T-helper 17 cell (primary cell): ENCODE measurements at places on chromosomes 3 and 15.

DNA sequence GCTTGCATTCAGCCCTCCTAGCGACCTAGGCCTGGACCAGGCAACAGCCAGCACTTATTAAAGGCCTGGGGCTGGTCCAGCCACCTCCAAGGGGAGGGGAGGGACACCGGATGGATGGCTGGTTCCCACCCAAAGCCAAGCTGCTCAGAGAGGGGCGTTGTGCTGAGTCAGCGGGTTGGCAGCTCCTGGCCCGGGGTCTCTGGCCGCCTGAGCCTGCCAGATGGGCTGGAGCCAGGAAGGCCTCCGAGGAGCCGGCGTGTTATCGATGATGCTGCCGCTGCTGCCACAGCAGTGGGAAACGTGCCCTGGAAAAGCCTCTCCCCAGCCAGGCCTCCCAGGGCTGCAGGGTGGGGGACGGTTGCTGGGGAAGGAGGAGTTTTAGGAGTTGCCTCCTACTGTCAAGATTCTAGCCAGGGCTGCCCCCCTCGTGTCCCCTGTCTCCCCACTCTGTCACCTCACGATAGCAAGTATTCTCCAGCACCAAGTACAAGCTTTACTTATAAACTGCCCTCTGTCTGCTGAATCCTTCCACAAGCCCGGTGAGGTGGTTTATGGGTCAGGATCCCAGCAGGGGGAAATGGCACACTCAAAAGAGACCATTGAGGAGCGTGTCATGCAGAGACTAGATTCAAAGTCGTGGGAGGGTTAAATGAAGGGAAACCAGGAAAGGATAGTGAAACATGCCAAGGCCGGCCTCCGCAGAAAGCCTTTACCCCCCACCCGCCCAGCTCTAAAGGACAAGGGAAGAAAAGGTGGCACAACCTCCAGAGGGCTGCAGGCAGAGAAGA, 43.2 kb upstream of the TSEN2 start:
- no peak for DNase-seq

DNA sequence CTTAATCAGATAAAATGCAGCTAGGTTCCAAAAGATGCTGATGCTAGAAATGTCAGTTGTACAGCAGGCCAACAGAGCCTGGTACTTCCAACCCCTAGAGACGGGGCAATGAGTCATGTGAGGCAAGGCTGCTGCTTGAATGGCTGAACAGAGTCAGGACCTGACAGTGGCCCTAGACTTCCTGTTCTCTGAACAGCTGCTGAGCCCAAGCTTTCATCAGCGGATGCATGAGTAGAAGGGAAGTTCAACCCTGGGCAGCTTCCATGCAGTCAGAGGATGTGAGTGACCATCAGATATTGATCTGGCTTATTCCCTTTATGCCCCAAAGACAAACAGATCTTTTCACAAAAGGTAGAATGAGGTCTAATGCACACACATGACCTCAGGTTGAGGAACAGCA, 282.9 kb upstream of the COL8A1 start:
- no peak for DNase-seq

GRCh38 chr3:134277066-134277660, 26.5 kb upstream of the RYK start:
- DNase-seq, result no peak

DNA sequence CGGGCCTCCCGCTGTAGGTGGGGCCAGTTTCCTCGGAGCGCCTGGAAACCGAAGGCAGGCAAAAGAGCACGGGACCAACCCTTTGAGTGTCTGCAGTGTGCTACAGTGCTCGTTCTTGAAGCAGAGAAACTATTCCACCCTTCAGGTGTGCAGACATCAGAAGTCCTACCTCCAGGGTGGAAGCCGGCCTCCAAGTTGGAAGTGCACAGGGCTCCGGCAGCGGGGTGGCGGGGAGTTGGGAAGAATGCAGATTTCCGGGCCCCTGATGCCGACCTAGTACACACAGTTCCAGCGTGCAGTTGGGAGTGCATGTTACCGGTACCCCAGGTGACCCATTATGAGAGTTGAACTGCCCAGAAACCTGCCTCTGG, 3.0 kb downstream of the KLF13 start:
- DNase-seq, result no peak

GRCh38 chr3:167830007-167830406, 94.5 kb downstream of the SERPINI1 start:
- DNase-seq, result no peak

- DNase-seq, result no peak
Observed at GRCh38 chr3:114384558-114384903, 90.7 kb downstream of the TIGIT start.

- DNase-seq, result no peak
Observed at GRCh38 chr3:52874864-52875587, 22.3 kb downstream of the STIMATE start.

DNA sequence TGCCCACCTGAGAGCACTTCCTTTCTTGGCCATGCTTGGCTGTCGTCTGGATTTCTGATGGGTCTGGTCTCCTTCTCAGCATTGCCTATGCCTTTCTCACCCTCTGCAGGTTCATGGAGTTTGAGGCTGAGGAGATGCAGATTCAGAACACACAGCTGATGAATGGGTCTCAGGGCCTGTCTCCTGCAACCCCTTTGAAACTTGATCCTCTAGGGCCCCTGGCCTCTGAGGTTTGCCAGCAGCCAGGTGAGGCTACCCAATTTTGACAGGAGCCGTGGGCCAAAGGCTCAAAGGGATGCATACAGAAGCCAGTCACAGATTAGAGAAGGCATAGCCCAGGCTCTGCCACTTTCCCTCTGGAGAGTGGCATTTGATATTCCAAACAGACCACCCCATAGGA, 10.5 kb downstream of the NUTM1 start:
- no peak for DNase-seq

- DNase-seq, result no peak
Observed at GRCh38 chr15:98395974-98396610, 252.2 kb upstream of the IGF1R start.

- no peak for DNase-seq
Observed at GRCh38 chr15:66614951-66615760, 49.4 kb upstream of the LCTL start.

DNA sequence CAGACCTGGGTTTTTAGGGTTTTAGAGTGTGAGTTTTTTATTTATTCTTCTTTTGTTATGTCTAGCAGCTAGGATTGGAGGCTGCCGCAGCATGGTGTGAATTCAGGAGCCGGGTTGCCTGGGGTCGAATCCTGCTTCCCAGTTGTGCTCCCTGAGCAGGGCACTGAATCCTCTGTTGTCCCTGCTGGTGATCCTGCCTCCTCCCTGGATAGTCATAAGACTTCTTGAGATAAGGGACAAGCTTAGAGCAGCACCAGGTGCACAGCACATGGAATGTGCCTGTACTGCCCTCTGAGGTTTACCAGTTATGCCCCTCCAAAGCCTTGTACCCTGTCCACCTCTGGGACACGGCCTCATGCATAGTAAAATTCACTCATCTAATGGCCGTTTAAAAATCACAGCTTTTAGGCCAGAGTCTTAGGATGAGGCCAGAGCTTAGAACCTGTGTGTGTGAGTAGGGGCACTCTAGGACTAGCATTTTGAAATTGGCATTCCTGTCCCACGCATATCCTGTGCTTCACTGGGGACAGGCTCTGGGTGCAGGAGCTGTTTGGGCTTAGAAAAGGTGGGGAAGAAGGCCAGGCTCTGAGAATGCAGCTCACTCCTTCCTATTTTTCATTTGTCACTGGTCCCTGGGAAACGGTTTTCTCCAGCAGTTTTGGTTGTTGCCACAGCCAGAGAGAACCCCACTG, 47.7 kb downstream of the CHCHD6 start:
- no peak for DNase-seq

DNA sequence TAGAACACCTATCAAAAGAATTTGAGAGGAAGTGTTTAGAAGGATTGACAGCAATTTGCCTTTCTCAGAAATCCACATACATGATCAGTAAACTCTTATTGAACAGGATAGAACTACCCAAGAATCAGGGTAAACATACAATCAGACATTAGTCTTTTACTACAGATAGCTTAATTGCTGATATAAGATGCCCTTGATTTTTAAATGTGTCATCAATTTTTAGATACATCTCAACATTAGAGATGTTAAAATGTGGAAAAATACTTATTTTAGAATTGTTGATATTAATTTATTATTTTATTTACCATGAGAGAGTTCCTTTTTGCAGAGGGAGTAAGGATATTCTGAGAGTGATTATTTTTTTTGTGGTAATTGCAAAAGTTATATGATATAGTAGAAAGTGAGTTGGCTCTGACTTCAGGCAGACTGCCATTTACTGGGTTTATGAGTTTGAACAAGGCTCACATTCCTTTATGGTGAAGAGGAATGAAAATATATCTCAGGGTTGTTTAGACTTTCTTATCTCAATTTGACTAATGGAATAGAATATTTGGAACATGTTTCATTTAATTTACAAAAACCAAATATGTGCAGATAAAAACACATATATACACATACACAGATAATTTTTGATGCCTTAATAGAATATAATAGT, 302.8 kb upstream of the GOLIM4 start:
- DNase-seq, result no peak

DNA sequence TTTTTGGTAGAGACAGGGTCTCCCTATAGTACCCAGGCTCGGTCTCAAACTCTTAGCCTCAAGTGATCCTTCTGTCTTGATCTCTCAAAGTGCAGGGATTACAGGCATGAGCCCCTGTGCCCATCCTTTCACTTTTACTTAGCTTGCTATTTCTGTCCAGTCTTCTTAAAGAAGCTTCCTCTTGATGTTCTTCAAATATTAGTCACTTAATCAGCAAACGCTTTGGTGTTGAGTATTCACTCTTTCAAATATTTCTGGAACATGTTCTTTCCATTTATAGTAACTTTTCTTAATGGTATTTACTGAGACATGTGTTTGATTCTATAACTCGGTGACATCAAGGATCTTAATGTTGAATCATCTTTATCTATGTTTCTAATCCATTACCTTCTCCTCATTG, 122.1 kb downstream of the CNTN6 start:
- no peak for DNase-seq

DNA sequence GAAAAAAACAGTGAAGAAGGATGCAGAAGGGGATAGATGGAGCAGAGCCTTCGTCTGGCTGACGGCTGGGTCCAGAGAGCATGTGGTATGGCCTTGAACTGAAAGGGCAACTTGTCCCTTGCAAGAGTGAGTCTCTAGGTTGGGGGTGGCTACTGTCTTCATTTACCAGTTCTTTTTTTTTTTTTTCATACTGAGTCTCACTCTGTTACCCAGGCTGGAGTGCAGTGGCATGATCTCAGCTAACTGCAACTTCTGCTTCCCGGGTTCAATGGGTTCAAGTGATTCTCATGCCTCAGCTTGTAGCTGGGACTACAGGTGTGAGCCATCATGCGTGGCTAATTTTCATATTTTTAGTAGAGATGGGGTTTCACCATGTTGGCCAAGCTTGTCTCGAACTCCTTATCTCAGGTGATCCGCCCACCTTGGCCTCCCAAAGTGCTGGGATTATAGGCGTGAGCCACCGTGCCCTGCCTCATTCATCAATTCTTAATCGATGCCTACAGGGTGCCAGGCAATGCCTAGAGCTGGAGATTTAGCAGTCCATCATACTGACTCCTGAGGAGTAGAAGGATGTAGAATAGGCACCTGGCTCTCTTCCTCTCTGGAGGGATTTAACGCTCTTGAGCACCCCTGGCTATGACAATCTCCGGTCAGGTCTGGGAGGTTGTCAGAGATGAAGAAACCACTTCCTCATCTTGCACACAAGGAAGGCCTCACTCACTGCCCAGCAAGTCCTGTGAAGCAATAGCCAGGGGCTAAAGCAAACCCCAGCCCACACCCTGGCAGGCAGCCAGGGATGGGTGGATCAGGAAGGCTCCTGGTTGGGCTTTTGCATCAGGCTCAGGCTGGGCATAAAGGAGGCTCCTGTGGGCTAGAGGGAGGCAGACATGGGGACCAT, at the start of gene CAMP:
Gene CAMP, plus strand, starts transcription at position 880 of the 898 bp plus-strand sequence. Its CDS starts 17 bp downstream, at position 897.
- DNase-seq, result no peak

DNA sequence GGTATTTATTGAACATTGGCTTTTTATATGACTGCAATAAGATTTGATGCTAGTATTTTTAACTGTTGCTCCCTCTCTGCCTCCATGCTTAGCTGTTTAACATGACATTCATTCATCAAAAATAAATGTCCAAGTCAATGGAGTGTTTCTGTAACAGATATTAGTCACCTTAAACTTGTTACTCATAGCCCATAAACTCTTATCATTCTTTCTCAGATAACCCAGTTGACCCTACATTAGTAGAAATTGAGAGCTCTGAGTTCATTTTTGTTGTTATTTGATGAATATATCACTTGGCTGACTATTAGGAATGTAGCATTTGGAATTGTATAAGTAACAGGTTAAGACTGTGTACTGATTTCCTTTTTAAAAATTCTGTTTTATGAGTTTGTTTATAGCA, 201.1 kb downstream of the UBE2E2 start:
- DNase-seq, result no peak

DNA sequence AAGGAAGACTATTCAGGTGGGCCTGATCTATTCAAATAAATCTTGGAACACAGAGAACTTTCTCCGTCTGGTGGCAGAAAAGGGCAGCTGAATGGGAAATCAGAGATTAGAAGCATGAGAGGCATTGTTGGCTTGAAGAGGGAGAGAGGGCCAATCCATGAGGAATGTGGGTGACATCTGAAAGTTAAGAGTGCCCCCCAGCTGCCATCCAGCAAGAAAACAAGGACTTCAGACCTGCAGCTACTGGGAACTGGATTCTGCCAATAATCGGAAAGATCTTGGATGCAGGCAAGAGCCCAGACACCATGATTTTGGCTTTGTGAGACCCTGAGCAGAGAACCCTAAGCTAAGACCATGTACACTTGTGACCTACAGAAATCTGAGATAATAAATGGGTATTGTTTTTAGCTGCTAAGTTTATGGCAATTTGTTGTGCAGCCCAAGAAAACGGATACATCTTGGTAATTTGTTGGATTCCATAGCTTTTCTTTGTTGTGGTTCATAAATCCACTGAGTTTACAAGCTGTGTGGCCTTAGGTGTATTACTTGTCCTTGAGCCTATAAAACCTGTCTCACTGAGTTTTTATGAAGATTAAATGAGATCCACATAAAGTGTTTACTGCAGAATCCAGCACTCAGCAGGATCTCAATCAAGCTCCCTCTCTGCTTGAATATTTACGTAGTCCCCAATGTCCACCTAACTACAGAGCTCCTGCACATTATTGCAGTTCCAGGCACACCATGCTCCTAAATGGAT, 82.1 kb upstream of the PRTG start:
- no peak for DNase-seq

DNA sequence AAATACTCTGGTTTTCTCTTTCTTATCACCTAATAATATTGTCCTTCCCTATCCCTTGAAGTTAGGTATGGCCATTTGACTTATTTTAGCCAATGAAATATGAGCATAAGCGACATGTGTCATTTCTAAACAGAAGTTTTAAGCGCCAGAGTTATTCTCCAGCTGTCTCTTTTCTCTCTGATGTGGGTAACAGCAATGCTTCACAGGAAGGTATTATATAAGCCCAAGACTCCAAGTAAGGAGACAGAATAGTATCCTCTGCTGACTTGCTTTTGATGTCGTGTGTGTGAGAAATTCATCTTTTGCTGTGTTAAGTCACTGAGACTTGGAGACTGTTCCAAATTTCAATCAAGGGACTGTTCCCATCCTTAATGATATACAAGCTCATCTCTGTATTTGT, 224.6 kb upstream of the NECTIN3 start:
- no peak for DNase-seq

GRCh38 chr15:86773736-86774135, 694.1 kb downstream of the AGBL1 start:
- no peak for DNase-seq
